Nasal cavity respiratory epithelium epithelial cell of viscerocranial mucosa (primary cell): ENCODE measurements at places on chromosomes 1 and 21. TPM values are rescaled to one million over a fixed set of nuclear protein-coding genes. Genes with fewer than 3 reads are reported as not detected.

MYBPH gene
- total RNA-seq, result not detected in 2 replicates

TMIGD3 gene
- not detected in 2 replicates for total RNA-seq

ADGRL4 gene
- total RNA-seq, result not detected in 2 replicates

S100A2 gene
- 666 and 777 TPM in 2 replicates for total RNA-seq

KRTAP11-1 gene
- not detected in 2 replicates for total RNA-seq

ADGRL2 gene
- 38.6 and 49.5 TPM in 2 replicates for total RNA-seq

CD244 gene
- total RNA-seq, result not detected in 2 replicates

CFAP45 gene
- 0.14 and 0.34 TPM in 2 replicates for total RNA-seq

ZNF683 gene
- not detected in 2 replicates for total RNA-seq

FCRL1 gene
- not detected in 2 replicates for total RNA-seq

RSPH1 gene
- 0.34 and 0.36 TPM in 2 replicates for total RNA-seq

PBX1 gene
- total RNA-seq, result 1.0 and 18.7 TPM in 2 replicates

ATAD3C gene
- 0.34 and 1.1 TPM in 2 replicates for total RNA-seq

BRDT gene
- not detected in 2 replicates for total RNA-seq

GPR137B gene
- total RNA-seq, result 5.1 and 27.7 TPM in 2 replicates

PCSK9 gene
- total RNA-seq, result 11.7 and 37.3 TPM in 2 replicates

HMCN1 gene
- total RNA-seq, result 0.85 and 1.0 TPM in 2 replicates

RGS4 gene
- total RNA-seq, result 0.07 TPM in 1 of 2 replicates, not detected in the other

OPTC gene
- total RNA-seq, result not detected in 2 replicates

TMEM240 gene
- total RNA-seq, result 0.34 and 0.71 TPM in 2 replicates

ACTN2 gene
- under 0.01 TPM in 1 of 2 replicates, not detected in the other for total RNA-seq

CYP2J2 gene
- 0.68 and 4.8 TPM in 2 replicates for total RNA-seq

FCRL5 gene
- total RNA-seq, result not detected in 2 replicates

RIPPLY3 gene
- total RNA-seq, result under 0.01 and 0.07 TPM in 2 replicates

GSTM3 gene
- total RNA-seq, result 10.5 and 28.0 TPM in 2 replicates

TIMM17A gene
- 39.9 and 72.1 TPM in 2 replicates for total RNA-seq

SPATA21 gene
- total RNA-seq, result not detected in 2 replicates

PRAMEF25 gene
- not detected in 2 replicates for total RNA-seq

CRYAA gene
- not detected in 2 replicates for total RNA-seq

PLA2G2F gene
- under 0.01 TPM in 1 of 2 replicates, not detected in the other for total RNA-seq

KPRP gene
- 0.34 TPM in 1 of 2 replicates, not detected in the other for total RNA-seq

PRDX6 gene
- total RNA-seq, result 150 and 155 TPM in 2 replicates

ADAMTS5 gene
- total RNA-seq, result not detected in 2 replicates

C1QTNF12 gene
- 0.93 and 1.4 TPM in 2 replicates for total RNA-seq

MRAP gene
- not detected in 2 replicates for total RNA-seq

NBPF10 gene
- 1.7 and 6.1 TPM in 2 replicates for total RNA-seq

EDARADD gene
- 2.4 and 10.0 TPM in 2 replicates for total RNA-seq

KCNJ10 gene
- not detected in 2 replicates for total RNA-seq

LRRC53 gene
- total RNA-seq, result not detected in 2 replicates

SERPINC1 gene
- 0.21 TPM in 1 of 2 replicates, not detected in the other for total RNA-seq

LAPTM5 gene
- total RNA-seq, result under 0.01 and 0.14 TPM in 2 replicates

PDC gene
- total RNA-seq, result not detected in 2 replicates

KRTAP12-2 gene
- not detected in 2 replicates for total RNA-seq

CIART gene
- total RNA-seq, result 2.7 and 4.8 TPM in 2 replicates

PCP4L1 gene
- under 0.01 and 6.0 TPM in 2 replicates for total RNA-seq

ADAM30 gene
- not detected in 2 replicates for total RNA-seq

LEMD1 gene
- total RNA-seq, result 1.5 and 6.8 TPM in 2 replicates

OR10Z1 gene
- not detected in 2 replicates for total RNA-seq

SH3BGR gene
- 4.6 and 8.2 TPM in 2 replicates for total RNA-seq

ARHGEF11 gene
- total RNA-seq, result 19.1 and 26.6 TPM in 2 replicates

AADACL4 gene
- not detected in 2 replicates for total RNA-seq

KMO gene
- 0.07 TPM in 1 of 2 replicates, not detected in the other for total RNA-seq
